AG04449 (cell line): ENCODE measurements at places on chromosomes 12 and 14.
A peak's percentile ranks its signal among the peaks of the same experiment; 100 is the strongest.

DNA sequence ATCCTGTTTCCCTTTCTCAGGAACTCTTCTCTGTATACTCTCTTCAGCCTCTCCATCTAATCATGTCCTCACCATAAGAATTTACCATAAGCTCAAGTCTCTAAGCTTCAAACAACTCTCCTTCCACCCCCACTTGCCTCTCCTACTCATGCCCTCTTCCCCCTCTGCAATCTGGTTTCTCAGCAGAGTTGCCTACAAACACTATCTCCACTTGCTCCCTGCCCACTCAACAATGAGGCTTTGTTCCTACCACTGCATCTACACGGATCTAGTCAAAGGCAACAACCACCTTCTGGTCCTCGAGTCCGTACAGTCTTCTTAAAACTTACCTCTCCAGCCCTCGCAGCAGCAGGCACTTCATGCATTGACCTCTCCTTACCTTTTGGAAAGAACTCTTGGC, 17.2 kb upstream of the FBLN5 start:
- no peak for DNase-seq

DNA sequence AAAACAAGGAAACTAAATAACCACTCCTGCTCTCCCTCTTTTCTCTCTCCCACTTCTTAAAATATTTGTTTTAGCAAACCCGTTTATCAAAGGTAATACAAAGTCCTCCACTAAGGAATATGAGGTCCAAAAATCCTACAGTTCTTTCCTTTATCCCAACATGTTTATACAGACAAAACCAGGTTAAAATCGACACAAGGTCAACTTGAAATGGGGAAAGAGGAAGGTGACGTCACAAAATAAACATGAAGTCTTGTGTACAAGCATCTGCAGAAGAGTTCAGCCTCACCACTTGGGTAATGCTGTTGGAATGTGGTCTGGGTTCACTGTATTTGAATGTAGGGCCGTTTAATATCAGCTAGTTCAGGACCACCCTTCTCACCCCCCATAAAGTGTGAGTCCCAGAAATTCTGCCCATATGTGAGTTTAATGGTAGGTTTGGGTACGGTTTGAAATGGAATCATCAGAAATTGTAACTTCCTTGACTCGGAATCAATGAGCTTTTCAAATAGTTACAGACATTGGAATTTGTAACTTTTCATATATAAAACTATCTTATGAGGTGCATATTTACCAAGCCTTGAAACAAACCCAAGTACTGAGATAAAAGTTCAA, 120.0 kb upstream of the SLC38A2 start:
- peak; percentile 79 for DNase-seq

DNA sequence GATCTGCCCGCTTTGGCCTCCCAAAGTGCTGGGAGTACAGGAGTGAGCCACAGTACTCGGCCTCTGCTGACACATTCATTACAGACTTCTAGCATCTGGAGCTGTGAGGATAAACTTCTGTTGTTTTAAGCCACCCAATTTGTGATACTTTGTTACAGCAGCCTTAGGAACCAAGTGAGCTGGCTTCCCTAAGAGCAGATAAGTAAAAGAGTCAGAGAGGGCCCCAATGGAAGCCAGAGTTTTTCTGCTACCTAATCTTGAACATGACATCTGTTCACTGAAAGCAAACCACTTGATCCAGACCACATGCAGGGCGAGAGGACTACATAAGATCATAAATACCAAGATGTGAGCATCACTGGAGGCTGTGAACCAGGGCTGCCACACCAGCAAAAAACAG, 3.7 kb upstream of the MAPKAPK5 start:
- no peak for DNase-seq

- no peak for DNase-seq
Observed at GRCh38 chr12:49762468-49762847, 21.1 kb downstream of the TMBIM6 start.

DNA sequence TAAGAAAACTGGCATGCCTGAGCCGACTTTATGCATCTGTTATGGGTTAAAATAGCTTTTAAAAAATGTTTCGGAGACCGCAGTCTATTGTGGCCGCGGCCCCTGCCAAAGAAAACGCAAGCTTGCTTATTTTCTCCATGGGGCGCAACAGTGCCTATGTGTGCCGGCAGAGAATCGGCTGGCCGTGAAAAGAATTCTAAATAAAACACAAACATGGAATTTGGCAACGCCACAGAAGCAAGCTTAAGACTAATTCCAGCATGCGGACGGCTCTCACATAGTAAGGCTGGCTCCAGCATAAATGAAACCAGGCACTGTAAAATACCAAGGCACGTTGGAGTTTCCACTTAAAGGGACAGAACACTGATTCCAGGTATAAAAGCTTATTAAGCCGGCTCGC, 56.7 kb downstream of the BCL11B start:
- DNase-seq = peak; percentile 69

- DNase-seq = no peak
Observed at GRCh38 chr12:24554612-24555295, 394.1 kb downstream of the BCAT1 start.

- DNase-seq = no peak
Observed at GRCh38 chr14:57831981-57832380, 33.9 kb downstream of the SLC35F4 start.

DNA sequence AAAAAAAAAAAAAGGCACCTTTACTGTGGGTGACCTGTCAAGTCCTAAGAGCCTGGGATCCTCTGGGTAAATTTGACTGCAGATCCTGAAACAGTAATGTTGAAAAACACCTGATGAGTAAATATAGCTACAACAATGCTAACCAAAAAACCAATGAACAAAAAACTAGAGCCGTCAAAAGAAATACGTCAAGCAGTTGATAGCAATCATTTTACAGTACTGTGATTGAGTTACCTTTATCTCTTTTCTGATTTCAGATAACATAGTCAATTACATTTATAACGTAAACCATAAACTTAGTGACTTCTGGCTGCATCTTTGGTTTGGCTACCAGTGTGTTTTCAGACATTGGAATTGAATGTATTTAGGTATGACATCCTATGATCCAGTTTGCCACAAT, 6.1 kb upstream of the TMED2 start:
- DNase-seq = no peak

DNA sequence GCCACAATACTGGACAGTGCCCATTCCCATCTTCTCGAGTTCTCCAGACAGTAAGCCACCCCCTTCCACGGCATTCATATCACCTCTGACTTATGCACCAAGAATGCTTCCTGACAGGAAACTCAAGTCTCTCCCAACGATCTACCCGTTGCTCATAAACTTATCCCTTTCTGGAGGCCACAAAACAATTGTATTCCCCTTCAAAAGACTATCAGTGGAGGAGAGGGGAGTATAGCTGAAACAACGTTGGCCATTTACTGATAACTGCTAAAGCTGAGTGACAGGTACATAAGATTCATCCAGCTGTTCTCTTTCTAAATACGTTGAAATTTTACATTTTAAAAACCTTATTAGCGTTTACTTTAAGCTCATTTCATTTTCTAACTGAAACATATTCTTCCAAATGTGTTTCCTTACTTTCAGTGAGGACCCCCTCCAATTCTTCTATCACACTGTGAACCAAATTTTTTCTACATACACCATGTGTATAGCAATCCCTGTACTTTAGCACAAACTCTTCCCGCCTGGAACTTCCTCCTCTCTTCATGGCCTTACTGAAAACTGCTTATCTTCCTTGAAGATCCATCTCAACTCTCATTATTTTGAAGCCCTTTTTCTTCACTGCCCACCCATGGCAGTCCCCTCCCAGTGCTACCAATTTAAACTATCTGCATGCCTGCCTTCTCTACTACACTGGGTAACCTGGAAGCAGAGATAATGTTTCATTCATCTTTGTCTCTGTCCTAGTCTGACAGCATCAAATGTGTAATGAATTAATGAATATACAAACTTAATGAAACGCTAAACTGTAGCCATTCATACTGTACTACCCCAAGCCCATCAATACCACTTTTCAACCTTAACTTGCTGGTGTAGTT, 28.8 kb downstream of the ATXN2 start:
- peak; percentile 61 for DNase-seq

GRCh38 chr12:90569685-90570084, 385.3 kb downstream of the CCER1 start:
- DNase-seq = no peak

- no peak for DNase-seq
Observed at GRCh38 chr14:70077005-70077404, 111.7 kb downstream of the SLC8A3 start.

GRCh38 chr12:110252716-110253115, 28.3 kb upstream of the ATP2A2 start:
- DNase-seq = no peak

DNA sequence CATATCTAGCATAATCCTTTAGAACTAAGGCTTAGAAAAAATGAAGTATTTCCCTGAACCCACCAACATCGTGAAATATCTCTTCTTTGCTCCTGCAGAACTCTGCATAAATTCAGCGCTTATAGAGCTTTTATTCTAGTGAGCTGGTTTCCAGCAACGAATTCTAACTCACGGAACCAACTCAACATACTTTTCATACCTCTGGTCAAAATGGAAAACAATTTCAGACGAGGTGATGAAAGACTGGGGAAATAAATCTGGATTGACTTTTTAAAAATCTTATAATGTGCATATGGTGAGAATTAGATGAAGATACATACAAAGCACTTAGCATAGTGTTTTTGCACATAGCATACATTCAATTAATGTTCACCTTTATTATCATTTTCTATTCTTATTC, 62.6 kb upstream of the BBS10 start:
- DNase-seq = no peak

GRCh38 chr12:29317556-29318363, 63.2 kb downstream of the ERGIC2 start:
- no peak for DNase-seq

- no peak for DNase-seq
Observed at GRCh38 chr14:101876555-101876938, 87.8 kb upstream of the DYNC1H1 start.

GRCh38 chr12:130131801-130132200, 30.5 kb upstream of the FZD10 start:
- DNase-seq = no peak

DNA sequence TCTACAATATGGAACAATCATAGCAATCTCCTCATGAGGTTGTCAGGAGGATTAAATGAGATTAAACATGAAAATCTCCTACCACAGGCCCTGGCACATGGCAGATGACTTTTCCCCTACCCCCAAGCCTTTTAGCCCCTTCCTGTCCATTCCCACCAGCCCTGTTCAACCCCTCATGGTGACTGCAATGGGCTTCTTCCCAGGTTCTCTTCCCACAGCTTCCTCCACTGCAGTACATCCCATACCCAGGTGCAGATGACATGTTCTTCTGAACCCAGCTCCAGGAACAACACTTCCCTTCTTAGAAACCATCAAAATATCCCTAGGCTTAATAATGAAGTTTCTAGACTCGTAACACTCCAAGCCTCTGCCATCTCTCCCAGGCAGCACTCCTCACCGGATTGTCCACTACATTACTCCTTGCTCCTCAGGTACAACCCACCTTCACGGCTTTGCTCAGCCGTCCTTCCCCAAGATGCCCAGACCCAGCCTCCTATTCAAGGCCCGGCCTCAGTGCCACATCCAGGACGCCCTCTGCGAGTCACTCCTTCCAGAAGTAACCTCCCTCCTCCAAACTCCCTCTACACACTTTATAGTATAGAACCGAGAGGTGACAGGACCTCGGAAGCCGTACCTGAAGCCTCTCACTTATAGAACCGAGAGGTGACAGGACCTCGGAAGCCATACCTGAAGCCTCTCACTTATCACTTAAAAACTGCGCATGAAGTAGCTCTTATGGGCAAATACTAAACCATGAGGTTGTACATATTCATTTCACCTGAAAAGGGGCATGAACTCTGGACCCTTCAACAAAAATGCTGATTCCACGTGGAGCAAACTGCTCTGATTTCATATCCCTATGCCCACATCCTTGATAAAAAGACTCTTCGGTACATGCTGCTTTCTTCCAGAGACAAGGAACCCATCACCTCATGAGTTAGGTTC, 1.5 kb downstream of the CRACR2A start:
- DNase-seq = no peak

GRCh38 chr14:85533023-85533860, 3.3 kb downstream of the FLRT2 start:
- DNase-seq = no peak

- no peak for DNase-seq
Observed at GRCh38 chr14:64640839-64641238, 63.4 kb upstream of the PLEKHG3 start.

DNA sequence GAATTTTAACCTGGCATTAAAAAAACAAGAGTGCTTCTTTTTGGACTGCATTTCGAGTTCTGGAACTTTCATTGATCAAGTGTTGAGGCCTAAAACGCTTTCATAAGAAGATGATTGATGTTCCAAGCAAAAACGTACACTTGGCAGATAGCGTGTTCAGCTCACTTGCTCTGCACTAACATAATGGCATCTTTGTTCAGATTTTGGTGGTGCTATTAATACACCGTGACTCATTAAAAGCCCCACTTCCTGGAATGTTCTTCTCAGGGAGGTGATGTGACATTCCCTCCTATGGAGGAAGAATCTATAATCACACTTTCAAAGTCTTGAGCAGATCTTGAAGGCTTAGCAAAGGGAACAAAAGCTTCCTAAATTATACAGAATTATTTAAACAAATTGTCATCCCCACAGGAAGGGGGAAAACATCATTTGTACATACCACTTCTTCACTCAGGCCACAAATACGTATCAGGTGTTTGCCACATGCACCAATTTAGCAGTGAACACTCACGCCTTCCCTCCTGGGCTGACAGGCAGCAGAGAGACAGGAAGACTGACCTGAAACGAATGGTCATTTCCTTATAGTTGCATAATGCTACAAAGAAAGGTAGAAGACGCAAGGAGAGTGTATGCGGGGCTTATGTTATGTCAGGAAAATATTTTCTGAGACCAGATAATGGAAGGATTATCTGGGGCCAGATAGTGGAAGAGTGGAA, 15.4 kb downstream of the HSP90AA1 start:
- DNase-seq = no peak

- peak; percentile 7 for DNase-seq
Observed at GRCh38 chr14:92173668-92174067, 51.9 kb downstream of the CPSF2 start.

DNA sequence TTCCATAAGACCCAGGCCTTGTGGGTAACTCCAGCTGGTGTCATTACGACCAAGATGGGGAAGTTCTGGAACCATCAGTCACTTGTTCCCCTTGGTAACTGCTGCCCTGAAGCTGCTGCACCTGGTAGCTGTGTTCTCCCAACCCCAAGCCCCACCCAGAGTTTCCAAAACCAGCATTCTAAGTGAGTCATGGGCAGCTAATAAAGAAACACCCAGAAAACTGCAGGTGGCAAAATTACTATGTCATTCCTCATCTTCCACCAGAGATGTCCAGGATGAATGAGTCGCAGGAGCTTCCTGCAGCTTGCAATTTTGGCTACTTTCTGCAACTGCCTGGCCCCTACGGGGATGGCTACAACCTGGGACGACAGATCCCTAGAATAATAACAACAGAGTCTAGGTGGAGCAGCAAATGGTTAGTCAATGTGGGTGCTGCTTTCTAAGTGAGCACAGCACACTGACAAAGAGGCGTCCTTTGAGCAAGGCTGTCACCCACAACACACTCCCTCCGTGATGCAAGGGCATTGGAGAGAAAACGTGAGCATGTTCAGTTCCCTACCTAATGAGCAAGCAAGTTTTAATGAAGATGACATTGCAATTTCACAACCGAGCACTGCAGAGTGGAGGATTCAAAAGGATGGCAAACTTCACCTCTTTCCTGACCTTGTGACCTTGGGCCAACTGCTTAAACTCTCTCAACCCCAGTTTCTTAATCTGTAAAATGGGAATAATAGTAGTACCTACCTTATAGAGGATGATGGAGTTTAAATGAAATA, 301.4 kb upstream of the NOS1 start:
- DNase-seq = no peak

GRCh38 chr12:52080403-52081251, 1.1 kb downstream of the SMIM41 start:
- DNase-seq = no peak
